ENCODE measurements at places on chromosomes 1 and 21.

DNA sequence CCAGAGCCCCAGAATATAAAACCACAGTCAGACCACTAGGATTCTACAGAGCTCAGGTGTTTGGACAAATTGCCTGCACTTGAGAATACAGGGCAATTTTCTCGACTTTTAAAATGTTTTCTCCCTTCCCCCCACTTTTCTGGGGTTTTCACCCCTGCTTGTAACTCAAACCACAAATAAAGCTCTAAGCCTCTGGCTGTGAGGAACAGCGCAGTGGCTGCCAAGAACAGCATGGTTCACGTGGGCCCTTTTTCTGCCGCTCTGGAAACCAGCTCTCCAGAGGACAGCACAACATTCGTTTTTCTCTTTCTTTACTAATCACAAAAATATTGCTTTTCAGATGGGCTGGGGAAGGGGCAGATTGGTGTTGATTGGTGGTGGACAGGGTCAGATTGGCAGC is 102.2 kb upstream of the JUN start:
- no peak for DNase-seq

DNA sequence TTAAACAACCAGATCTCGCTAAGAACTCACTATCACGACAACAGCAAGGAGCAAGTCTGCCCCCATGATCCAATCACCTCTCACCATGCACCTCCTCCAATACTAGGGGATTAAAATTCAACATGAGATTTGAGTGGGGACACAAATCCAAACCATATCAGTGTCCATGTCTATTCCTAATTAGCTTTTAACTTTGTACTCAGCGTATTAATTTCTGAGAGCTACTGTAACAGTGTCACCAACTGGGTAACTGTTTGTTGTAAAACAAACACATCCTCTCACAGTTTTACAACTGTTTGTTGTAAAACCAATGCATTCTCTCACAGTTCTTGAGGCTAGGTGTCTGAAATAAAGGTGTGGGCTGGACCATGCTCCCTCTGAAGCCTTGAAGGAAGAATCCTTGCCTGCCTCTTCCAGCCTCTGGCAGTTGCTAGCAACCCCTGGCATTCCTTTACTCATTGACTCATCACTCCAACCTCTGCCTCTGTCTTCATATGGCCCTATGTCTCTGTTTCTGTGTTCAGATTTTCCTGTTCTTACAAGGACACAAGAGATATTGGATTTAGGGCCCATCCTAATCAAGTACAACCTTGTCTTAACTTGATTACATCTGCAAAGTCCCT is 121.2 kb downstream of the LTN1 start:
- no peak for DNase-seq

DNA sequence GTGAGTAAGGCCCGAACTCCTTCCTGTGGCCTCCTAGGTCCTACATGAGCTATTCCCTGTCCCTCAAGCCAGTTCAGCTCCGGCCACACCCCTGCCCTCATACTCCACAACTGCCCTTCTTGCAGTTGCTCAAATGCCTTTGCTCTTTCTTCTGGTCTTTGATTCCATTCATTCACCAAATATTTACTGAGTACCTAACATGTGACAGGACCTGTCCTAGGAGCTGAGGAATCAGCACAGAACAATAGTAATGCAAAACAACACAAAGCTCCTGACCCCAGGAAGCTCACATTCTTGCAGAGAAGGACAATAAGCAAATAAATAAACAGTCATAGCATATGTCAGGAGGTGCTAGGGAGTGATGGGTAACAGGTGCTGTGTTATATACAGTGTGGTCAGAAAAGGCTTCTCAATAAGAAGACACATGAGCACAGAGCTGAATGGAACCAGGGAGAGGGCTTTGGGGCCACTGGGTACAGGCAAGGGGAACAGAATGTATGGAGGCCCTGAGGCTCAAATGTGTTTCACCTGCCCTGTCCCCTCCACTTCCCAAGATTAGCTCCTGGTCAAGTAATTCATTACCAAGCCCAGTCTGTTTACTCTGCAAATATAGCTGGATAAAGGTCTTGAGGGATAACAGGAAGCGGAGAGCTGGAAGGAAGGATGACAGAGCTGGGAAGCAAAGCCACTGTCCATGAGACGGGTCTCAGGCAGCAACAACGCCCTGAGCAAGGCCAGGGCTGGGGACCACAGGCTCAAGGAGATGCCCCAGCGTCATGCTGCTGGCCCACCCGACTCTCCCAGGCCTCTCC is 145.1 kb downstream of the CSMD2 start:
- DNase-seq, result no peak

GRCh38 chr1:98044766-98045165 is 123.9 kb upstream of the DPYD start:
- no peak for DNase-seq

DNA sequence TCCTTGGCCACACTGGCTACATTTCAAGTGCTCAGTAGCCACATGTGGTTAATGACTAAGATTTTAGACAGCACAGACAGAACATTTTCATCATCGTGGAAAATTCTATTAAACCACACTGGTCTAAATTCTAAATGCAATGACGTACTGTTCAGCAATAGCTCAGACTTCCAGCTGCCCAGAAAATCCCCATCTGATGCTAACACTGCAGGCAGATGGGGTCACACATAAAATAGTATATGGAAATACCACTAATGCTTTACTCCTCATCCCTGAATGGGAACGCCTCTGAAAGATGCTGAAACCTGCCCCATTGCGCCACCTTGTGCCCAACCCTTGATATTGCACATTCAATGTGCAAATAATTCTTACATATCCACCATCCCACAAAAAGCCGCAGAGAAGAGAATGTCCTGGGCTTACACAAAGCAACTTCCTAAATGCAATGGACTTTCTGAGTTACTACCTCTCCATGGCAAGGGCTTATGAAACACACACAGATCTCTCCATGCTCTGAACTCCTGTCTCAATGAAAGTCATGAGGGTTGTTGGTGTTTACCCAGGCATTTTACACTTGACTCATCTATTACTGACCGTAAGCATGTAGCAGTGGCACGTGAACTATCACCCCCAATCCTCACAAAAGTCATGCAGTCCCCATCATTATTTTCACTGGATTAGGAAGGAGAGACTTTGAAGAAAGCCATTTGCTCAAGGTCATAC is 20.3 kb upstream of the SLC5A9 start:
- peak; percentile 28 for DNase-seq

- DNase-seq, result no peak
Observed at GRCh38 chr1:151729966-151730291, 8.6 kb downstream of the RIIAD1 start.

- no peak for DNase-seq
Observed at GRCh38 chr1:147611021-147611426, 59.3 kb downstream of the ACP6 start.

- DNase-seq, result no peak
Observed at GRCh38 chr1:245501633-245502032, 346.8 kb downstream of the KIF26B start.

DNA sequence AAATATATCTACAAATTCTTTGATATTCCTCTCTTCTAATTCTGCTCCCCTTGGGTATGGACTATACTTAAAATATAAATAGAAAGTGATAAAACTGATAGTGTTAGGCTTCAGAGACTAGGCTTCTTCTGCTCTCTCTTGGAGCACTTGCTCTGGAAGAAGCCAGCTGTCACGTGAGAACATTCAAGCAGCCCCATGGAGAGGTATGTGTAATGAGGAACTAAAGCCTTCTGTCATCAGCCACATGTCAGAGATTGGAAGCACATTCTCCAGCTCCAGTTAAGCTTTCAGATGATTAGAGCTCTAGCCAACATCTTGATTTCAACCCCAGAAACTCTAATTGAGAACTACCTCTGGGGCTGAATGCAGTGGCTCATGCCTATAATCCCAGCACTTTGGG is 34.3 kb downstream of the XKR8 start:
- no peak for DNase-seq

- DNase-seq, result no peak
Observed at GRCh38 chr1:100528871-100529270, 9.1 kb upstream of the GPR88 start.

DNA sequence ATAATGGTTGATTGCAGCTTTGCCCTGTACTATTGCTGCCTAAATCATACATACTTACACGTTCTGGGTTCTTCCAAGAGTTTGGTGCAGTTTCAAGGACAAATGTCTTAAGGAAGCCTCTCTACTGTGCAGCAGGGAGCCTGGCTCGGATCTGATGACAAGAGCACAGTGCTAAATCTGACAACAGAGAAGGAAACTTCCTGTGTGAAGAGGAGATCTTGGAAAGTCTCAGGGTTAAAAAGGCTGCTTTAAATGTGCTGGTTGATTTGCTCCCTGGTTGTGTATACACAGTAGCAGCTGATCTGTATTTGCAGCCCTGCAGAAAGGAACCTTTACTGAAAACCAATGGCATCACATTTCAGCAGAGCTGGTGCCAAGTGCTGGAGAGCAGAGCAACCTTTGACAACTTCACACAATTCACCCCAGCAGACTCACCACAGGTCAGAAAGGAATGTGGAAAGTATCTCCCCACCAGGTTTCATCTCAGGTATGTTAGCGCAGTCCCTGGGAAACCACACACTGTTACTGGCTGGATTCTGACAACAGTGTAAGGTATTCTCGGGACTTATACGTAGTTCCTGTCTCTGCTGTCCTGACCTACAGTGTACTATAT is 355.0 kb upstream of the ESRRG start:
- no peak for DNase-seq

DNA sequence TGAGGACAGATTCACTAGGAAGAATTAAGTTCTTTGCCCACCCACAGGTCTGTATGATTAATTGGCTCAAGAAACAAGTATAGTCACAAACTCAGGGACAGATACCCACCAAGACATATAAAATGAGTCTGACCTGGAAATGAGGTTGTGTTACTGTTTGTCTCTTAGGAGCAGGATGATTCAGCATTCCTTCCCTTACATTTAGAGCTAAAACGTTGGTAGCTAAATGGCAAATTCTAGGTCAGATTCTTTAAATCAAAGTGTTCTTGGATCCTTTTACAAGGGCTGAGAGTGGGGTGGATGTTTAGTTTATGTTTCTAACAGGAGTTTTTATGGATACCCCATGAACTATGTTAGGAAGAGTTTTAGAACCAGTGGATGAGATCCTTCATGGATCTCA is 4.7 kb downstream of the RIMKLA start:
- DNase-seq, result no peak

GRCh38 chr1:12490532-12491142 is 127.4 kb downstream of the DHRS3 start:
- no peak for DNase-seq

DNA sequence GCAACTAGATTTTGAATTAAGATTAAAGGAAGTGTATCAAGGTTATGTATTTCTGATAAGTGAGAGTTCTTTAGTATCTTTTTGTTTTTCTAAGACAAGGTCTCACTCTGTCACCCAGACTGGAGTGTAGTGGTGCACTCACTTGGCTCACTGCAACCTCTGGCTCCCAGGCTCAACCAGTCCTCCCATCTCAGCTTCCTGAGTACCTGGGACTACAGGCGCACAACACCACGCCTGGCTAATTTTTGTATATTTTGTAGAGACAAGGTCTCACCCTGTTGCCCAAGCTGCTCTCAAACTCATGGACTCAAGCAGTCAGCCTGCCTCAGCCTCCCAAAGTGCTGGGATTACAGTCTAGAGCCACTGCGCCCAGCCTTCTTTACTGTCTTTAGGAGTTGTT is 33.7 kb downstream of the DHX9 start:
- no peak for DNase-seq

DNA sequence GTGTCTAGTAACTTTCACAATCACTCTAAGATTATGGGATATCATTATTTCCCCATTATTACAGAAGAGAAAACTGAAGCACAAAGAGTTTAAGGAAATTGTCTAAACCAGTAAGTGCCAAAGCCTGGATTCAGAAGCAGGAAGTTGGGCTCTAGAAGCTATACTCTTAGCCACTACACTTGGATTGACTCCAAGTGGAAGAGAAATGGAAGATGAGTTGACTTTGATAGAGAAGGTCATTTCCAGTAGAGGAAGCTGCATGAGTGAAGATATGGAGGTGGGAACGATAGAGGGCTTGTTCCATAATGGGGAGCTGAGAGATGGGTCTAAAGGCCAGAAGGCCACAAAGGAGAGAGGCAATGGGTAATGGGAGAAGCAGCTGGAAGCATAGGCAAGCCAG is 11.7 kb upstream of the TDRD10 start:
- DNase-seq, result no peak

DNA sequence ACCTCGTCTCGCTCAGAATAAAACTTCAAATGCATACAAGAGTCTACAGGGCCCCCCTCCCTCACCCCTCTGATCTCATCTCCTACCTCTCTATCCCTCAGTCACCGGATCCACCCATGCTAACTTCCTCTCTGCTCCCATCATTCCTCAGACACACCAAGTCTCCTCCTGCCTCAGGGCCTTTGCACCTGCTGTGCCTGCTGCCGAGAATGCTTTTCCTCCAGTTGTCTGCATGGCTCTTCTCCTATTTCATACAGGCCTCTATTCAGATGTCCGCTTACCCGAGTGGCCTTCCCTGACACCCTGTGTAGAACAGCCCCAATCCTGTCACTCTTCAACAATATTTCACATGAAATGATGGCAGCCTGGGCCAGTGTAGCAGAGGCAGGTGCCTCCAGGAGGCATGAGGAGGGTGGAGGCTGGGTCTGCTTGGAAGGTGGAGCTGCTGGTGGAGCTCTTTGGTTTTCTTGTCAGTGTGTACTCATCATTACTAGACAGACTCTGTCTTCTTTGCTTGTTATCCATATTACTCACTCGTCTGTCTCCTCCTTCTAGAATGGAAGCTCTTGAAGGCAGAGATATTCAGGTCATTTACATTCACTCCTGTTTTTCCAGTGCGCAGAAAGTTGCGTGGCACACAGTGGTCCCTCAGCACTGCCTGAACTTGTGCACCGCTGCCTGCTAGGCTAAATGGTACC is 4.2 kb downstream of the SH2D2A start:
- no peak for DNase-seq

DNA sequence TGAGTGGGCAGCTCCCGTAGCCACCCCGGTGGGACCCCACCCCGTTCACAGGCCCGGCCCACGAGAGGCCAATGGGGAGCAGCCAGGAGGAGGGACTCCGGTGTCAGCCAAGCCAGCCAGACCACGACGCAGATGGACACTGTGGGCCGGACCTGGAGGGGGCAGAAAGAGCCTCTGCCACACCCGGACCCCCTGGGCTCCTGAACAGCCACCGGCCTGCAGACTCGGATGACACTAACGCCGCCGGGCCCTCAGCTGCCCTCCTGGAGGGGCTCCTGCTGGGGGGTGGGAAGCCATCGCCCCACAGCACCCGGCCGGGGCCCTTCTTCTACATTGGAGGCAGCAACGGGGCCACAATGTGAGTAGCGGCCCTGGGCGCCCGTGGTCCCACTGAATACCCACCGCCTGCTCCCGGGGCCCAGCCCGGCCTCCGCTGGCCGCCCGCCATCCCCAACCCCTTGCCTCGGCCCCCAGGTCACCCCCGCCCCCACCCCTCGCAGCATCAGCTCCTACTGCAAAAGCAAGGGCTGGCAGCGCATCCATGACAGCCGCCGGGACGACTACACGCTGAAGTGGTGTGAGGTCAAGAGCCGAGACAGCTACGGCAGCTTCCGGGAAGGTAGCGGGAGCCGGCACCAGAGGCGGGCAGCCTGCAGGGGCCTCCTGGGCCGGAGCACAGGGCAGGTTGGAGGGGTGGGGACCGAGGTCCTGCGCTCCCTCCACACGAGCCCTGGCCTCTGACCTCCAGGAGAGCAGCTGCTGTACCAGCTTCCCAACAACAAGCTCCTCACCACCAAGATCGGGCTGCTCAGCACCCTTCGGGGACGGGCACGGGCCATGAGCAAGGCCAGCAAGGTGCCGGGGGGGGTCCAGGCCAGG is 6.5 kb downstream of the TTLL10 start:
- DNase-seq, result no peak

GRCh38 chr1:110859062-110859461 is 13.9 kb upstream of the CD53 start:
- DNase-seq, result no peak

GRCh38 chr1:119391749-119392148 is 23.2 kb downstream of the HAO2 start:
- no peak for DNase-seq

GRCh38 chr1:235011599-235012435 is 116.8 kb downstream of the TOMM20 start:
- DNase-seq, result no peak

Data from NCI-H2081 treated with DMSO at 0.1 percent for 48 hours (cell line).